ENCODE measurements at places on chromosomes 6 and 20.

- DNase-seq = no peak
Observed at GRCh38 chr20:10412591-10413408, 21.2 kb downstream of the MKKS start.

DNA sequence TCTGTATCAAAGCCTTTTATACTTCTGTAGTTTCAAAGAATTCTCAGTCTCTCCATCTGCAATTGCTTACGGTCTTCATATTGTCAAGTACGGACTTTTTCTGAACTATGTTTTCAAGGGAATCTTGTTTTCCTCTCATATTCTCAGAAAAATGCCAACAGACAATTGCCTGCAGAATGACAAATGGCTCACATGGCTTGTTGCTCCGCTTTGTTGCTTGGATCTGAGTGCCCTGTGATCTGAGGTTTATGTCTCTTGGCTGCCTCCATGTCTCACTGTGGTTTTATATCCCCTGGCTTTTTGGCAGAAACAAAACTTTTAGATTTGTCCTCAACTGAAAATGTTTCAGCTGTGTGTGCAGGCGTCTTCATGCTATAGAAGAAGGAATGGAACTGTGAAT lies 285.4 kb upstream of the CHD6 start:
- DNase-seq = no peak

DNA sequence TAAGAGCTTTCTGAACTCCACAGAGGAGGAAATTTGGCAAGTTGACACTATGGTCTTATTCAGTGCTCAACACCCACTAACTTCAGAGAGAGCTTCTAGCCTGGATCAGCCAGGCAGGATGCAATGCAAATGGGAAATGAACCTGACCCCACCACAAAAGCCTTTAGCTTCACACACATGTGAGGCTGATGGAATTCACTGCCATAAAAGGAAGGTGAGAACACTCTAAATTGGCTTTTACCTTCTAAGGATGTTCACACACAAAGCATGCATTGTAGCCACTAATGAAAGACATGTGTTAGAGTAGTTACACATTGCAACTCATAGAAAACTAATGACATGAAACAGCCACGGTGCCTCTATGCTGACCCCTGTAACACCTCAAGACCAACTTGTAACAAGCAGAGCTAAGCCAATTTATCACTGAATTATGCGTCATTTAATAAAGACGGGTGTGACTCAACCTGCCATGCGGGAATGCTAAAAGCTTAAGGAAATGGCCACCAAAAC lies 262.1 kb downstream of the HACE1 start:
- DNase-seq = no peak

DNA sequence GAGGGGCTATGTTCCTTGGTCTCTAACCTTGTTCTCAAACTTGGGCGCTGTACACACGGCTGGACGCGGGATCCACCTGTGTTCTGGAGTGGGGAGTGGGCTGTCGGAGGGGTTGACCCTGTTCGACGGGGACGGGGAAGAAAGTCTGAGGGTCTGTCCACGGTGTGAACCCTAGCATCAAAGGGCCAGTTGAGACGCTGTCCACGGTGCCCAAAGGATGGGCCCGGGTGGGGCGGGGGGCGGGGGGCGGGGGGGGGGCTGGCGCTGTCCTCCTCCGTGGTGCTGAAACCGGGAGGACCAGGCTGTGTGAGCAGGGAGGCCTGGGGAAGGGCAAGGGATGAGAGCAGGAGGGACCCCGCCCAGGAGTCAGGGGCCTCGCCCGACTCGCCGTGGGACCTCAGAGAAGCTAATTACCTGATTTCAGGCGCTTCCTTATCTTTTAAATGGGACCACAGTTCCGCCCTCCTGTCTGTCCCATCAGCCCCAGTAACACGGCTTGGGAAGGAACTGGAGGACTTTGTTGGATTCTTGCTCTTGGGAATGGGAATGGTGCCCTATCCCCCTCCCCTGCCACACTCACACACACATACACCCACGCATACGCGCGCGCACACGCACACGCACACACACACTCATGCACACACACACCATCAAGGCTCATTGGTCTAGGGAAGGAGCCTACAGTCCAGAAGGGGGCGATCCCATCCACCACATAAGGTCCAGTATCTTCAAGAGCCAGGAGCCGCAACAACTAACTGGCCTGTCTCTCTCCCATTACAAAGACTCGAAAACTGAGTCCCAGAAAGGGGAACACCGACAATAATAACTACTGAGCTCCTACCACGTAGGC lies 1.0 kb upstream of the VSTM2L start:
- no peak for DNase-seq

GRCh38 chr6:25793970-25794369 lies 37.9 kb downstream of the SLC17A1 start:
- no peak for DNase-seq

DNA sequence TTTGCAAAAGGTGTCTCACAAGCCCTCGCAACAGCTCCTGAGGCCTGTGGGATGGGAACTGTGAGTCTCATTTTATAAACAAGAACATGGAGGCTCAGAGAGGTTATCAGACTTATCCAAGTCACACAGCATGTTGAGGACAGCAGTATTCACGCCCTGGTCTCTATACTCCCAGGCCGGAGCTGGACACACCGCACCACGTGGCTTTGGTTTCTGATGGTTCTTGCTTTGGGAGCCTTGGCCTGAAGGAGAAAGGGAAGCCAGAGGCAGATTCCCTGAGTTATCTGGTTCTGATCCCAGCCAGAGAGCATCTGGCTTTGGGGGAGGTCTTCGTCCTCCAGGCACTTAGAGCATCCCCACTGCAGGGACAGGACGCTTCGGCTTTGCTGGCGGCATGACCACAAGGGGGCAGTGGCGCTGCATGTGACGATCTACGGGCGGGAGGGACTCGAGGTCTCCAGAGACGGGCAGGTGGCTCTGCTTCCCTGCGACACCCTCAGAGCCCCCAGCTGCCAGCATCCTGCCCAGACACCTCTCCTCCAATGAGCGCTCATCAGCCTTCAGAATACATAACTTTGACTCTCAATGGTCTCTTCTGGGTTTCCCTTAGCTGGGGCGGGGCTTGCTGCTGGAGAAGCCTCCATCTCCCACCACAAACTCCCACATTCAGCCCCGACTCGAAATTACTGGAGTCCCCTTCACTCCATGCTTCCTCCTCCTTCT lies 51.4 kb upstream of the SAYSD1 start:
- DNase-seq = peak; percentile 70

- no peak for DNase-seq
Observed at GRCh38 chr20:53681352-53682212, 87.9 kb upstream of the ZNF217 start.

DNA sequence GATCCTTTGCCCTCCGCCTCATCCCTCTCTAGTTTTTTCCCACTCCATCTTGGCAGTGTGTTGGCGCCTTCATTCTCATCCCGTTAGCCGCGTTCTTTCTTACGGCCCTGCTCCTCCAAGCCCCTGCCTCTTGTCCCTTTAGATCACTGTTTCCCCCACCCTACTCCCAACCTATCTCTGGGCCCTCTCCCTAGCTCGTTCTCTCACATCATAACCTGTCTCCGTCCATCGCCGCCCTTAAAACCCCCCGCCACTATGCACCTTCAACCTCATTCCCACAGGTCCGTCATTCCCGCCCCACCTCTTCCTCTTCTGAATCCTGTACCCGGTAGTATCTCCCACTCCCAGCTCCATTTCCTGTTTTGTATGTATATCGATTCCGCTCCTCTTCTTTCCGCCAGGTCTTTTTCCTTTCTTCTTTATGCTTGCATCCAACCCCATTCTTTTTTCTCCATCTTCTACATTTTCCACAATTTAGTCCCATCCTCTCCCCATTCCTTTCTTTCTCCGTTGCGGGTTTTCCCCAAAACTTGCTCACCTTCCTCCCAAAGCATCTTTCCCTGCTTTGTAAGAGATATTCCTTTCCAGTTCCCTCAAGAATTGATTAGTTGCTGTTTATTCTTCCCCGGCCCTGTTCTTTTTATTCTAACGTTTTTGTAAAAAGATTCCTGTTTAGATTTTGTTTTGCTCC lies 671 bp downstream of the EFHC1 start:
- no peak for DNase-seq

- DNase-seq = no peak
Observed at GRCh38 chr20:1377984-1378734, 14.7 kb downstream of the FKBP1A start.

- DNase-seq = no peak
Observed at GRCh38 chr6:52213127-52213526, 27.0 kb downstream of the IL17A start.

GRCh38 chr6:20338156-20338555 lies 63.5 kb upstream of the E2F3 start:
- DNase-seq = no peak

GRCh38 chr6:69894578-69895347 lies 28.4 kb downstream of the COL19A1 start:
- no peak for DNase-seq

GRCh38 chr6:157768304-157768703 lies 54.7 kb upstream of the SNX9 start:
- peak; percentile 40 for DNase-seq

- no peak for DNase-seq
Observed at GRCh38 chr6:38554700-38555413, 84.9 kb downstream of the BTBD9 start.

DNA sequence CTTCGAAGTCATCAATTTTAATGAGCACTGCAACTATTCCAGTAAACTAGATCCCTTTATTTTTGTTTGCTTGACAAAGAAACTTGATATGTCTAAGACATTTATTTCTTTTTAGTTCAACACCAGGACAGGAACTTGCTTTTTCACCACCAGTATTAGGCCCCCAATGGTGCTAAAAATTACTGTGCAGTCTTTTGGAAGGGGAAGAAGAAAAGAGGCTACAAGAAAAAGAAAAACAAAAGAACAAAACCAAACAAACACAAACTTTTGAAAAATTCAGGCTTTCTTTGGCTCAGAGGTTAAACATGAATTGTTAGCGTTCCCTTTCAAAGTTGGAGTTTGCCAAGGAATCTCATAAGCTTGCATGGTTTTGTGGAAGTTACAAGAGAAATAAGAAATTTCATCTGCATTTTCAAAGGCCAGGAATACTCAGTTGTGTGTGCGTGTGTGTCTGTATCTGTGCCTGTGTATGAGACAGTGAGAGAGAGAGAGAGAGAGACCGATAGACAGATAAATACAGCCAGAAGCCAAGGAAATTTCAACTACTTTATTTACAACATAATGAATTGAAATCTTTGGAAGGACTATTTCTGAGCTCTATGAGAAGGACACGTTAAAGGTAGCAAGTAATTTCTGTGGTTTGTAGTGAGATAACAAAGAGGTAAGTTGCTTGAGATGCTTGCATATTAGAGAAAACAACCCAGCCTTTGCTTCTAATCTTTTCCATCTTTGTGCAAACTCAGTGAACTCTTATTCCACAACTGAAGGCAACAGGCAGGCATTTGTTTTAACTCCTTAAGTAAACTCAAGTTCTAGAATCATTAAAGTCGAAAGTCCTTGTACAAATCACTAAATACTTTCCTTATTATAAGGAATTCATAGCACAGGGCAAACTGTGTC lies 171.0 kb upstream of the CITED2 start:
- no peak for DNase-seq

DNA sequence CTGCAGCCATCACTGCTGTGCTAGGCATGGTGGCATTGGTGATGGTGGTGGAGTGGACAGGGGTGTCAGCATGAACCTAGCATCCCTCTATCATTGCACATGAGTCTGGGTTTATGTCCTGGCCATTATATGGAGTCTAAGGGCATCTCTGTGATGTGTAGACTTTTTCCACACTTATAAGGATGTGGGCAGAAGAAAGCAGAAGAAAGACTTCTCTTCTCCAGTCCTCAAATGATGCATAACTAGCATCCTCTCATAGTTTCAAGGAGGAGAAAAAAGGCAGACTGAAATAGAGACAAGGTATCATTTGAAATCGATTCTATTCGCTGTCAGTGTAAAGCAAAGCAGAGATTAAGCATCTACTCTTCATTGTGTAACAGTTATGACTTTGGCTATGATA lies 140.0 kb upstream of the ATXN1 start:
- no peak for DNase-seq

DNA sequence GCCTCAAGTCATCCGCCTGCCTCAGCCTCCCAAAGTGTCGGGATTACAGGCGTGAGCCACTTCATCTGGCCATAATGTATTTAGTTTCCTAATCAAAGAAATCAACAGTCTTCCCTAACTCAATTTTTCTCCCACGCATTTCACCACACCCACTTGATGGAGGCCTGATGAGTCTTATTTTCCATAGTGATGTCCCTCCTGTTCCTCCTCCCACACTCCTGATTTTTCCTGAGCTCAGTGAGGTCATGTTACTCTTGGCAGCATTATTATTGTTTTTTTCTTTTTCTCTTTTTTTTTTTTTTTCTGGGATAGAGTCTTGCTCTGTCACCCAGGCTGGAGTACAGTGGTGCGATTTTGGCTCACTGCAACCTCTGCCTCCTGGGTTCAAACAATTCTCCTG lies 8.9 kb downstream of the ABRACL start:
- no peak for DNase-seq

GRCh38 chr6:107753778-107754177 lies 70.3 kb downstream of the SCML4 start:
- peak; percentile 6 for DNase-seq

DNA sequence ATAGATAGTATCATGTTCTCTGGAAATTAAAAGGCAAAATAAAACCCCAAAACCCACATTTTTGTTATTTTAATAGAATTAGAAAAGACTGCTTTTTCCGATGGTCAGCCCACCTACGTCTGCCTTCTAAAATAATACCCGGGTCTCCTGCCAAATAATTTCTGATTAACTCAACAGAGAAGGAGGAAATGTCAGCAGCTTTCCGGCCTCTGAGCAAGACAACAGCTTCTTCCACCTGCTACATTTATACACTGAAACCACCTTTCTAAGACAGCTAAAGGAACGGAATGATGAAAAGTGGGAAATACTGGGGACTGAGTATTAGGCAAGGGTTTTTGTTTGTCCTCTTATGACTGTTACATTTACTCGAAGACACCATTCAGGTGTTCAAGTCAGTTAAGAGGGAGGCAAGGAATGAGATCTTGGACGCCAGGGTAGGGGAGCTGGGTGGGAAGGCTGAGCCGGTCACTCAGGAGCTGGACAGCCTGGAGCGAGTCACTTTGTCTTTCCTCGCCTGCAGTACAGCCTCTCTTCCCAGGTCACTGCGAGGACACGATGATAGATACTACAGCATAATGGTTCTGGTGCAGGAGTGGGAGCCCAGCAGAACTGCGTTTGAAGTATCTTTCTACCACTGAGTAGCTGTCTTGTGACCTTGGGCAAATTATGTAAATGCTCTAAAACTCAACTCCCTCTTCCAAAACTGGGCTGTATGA lies 96.3 kb upstream of the QKI start:
- DNase-seq = no peak

DNA sequence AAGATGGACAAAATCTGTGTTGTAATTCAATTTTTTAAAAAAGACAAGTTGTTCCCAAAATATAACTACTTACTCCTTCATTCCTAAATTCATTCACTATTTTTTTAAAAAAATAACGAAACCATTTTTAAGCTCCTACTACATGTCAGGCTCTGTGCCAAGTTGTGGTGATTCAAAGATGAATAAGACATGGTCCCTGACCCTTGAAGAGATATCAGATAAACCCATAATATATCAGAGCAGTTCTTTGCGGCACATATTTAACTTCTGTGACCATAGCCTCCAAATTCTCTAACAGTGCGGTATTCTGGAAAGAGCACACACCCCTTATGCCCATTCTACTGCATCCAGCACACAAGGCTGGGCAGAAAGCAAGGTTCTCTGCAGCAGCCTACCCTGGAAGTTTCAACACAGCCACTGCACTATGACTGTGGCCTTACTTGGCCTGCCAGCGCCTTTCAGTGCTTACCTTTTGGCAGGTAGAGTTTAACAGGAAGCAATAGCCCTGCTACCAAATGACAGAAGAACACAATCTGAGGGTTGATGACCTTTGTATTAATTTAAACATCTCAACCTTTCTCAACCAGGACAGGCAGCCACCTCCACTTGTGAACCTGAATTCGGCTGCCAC lies 406.5 kb downstream of the BTBD9 start:
- no peak for DNase-seq

Data from naive thymus-derived CD4-positive, alpha-beta T cell (primary cell).